Activated T-cell treated with anti-CD3 and anti-CD28 coated beads for 24 hours (primary cell): ENCODE measurements at places on chromosomes 4 and X.

DNA sequence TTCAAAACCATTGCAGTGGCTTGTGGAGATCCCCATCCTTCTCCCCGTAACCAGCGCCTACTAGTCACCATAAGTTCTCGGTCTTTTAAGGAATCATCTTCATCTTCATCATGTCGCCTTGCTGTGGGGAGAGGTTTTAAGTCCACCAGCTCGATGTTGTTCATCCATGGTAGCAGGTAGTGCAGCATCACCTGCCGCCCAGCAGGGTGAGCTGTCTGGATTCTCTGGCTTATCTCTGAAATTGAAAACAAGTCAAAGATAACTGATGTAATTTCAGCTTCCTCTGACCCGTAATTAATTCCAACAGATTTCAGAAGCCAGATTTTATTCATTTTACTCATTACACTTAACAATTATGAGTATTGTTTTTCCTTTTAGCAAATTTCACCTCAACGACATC is 67.4 kb downstream of the ZAR1 start:
- no peak for DNase-seq

GRCh38 chrX:93637591-93637990 is 35.8 kb downstream of the NAP1L3 start:
- DNase-seq, result no peak

GRCh38 chrX:26409636-26410035 is 193.7 kb downstream of the MAGEB5 start:
- no peak for DNase-seq

DNA sequence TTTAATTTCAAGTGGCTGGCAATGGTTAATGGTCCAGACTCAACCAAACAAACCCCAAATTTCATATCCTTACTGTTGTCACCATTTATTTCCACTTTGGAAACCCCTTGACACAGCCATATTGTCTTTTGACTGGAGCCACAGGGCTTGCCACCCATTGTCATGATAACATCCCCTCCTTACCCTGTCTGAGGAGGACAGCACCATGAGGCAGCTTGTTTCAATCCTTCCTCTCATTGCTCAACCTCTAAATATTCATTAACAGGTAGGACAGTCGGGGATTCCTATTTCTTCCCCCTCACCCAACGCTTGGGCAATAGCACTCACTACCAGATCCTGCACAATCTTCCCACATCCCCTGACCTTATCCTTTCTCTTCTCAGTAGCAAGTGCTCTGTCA is 92.1 kb downstream of the CEP135 start:
- no peak for DNase-seq

DNA sequence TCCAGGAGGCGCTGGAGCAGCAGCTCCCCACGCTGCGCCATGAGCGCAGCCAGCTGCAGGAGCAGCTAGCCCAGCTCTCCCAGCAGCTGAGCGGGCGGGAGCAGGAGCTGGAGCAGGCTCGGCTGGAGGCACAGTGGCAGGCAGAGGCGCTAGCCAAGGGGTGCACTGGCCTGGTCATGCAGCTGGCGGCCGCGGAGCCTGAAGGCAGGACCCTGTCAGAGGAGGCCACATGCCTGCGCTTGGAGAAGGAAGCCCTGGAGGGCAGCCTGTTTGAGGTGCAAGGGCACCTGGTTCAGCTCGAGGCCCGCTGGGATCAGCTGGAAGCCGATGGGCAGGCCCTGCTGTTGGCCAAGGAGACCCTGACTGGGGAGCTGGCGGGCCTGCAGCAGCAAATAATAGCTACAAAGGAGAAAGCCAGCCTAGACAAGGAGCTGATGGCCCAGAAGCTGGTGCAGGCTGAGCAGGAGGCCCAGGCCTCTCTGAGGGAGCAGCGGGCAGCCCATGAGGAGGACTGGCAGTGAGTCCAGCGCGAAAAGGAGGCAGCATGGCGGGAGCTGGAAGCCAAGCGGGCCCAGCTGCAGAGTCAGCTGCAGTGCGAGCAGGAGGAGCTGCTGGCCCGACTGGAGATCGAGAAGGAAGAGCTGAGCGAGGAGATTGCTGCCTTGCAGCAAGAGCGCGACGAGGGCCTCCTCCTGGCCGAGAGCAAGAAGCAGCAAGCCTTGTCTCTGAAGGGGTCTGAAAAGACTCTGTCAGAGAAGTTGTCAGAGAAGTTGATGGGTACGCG is 13.6 kb downstream of the SMIM10L2A start:
- DNase-seq, result no peak

DNA sequence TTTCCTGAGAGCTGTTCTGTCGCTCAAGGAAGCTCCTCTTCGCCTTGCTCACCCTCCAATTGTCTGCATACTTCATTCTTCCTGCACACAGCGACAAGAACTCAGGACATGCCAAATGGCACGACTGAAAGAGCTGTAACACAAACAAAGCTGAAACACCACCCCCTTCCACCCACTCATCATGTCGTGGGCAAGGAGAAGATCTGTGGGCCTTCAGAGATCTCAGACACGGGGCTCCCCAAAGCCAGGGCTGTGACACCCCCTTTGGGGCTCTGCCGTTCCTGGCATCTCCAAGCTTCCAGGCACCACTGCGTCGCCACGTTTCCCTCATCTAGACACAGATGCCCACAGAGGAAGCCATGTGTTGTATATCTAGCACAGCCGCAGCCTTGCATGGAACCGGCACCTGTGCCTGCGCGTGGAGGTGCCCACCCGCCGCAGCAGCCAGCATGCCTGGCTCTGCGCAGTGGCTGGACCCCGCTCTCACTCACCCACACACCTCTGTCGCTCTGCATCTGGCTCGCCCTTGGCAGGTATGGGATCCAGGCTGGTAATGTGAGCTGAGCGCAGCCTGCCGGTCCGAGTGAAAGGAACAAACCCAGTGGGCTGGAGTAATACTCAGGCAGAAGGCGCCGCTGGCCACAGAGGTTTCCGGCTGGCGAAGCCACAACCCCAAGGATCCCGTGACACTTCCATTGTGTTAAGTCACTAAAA is 676.4 kb upstream of the INTU start:
- no peak for DNase-seq

- no peak for DNase-seq
Observed at GRCh38 chrX:130301977-130302376, 33.3 kb upstream of the ZNF280C start.

DNA sequence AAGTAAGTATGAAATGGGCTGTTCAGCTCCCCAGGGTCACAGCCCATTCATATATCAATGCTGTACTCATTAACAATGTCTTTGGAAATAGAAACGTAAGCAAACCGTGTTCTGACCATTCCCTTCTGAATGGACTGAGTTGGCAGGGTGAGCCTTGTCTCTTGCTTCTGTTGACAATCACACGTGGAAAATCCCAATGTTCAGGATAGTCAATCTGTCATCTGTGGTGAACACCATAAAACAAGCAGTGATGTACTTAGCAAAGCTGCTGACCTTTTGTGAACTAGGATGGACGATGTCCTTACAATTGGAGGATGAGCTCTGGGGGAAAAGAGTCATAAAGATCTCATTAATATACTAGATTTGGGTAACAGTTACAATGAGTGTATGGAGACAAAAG is 109.6 kb upstream of the PAQR3 start:
- no peak for DNase-seq

GRCh38 chrX:115892056-115892708 is 278.4 kb upstream of the AGTR2 start:
- DNase-seq, result no peak

DNA sequence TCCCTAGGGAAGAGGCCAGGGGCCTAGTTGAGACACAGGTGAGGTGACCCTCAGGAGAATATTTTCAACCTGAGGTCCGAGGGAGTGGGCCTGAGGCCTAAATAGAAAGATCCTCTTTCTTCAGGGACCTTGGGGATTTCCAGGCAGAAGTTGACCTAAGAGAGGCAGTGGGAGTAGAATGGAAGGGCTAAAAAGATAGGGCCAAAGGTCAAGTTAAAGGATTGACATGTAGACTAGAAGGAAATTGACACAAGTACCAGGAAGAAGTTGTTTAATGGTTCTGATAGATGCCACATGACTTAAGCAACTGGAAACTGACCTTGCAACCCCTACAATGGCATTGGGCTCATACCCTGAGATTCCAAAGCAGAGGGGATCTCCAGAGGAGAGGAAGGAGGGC is 76.9 kb downstream of the SHROOM3 start:
- no peak for DNase-seq

- no peak for DNase-seq
Observed at GRCh38 chrX:34563804-34564203, 93.3 kb downstream of the TMEM47 start.

DNA sequence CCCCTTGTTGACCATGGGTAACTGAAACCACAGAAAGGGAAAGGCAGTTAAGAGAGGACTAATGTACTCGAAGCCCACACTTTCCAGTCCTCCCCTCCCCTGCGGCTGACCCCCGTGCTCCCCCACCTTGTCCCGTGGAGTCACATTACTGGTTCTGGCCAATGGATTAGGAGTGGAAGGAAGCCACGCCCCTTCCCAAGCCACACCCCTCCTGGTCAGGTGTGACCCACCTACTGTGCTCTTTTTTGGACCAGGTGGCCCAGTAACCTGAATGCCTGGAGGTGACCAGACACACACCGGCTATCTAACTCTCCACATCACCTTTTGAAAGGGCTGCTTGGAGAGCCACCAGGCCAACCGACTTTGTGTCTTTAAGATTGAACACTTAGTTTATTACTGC is 109.3 kb upstream of the MSX1 start:
- no peak for DNase-seq

- no peak for DNase-seq
Observed at GRCh38 chrX:146241902-146242301, 424.3 kb downstream of the SLITRK2 start.

DNA sequence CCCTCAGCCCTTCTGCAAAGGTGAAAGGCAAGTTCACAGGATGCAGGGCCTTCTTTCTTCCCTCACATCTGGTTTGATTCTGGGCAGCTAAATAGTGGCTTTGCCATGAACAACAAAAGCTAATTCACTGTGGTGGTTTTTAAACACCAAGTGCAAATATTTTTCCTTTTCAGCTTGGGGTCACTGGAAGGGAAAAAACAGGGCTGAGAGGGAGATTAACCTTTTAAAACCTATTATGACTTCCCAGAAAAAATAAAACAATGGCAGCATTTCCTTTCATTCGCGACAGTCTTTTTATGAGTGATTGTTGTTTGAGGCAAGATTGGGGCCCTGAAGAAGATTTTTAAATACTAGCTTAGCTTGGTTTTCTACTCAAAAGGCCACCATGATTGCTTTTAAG is 103.7 kb upstream of the SCML1 start:
- DNase-seq, result no peak

GRCh38 chr4:157897855-157898370 is 274.9 kb downstream of the GASK1B start:
- DNase-seq, result no peak

DNA sequence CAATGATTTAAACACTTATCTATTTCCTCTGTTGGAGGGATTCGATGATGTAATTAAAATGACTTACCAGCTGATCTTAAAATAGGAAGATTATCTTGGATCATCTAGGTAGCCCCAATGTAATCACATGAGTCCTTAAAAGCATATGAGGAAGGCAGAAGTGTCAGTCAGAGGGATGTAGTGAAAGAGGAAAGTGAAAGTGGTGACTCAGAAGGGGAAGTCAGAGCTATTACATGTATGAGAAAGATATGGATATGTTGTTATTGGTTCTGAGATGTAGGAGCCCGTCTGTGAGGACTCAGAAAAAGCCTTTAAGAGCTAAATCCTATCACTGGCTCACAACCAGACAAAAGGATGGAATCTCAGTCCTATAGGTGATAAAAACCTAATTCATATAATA is 456.4 kb downstream of the DACH2 start:
- no peak for DNase-seq

- no peak for DNase-seq
Observed at GRCh38 chrX:31236231-31236630, 164.4 kb upstream of the FTHL17 start.

- no peak for DNase-seq
Observed at GRCh38 chrX:124023838-124024238, 62.3 kb downstream of the STAG2 start.

GRCh38 chr4:55346851-55347255 is 811 bp downstream of the SRD5A3 start:
- no peak for DNase-seq

DNA sequence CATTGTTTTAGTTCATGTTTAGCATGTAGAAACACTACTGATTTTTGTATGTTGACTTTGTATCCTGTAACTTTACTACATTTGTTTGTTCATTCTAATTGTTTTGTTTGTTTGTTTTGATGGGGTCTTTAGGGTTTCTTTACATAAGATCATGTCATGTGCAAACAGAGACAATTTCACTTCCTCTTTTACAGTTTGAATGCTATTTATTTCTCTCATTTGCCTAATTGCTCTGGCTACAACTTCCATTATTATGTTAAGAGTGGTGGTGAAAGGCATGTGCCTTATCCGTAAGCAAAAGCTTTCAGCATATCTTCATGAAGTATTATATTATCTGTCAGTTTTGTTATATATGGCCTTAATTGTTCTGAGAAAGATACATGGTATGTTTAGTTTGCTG is 571.1 kb downstream of the PCDH7 start:
- DNase-seq, result no peak

DNA sequence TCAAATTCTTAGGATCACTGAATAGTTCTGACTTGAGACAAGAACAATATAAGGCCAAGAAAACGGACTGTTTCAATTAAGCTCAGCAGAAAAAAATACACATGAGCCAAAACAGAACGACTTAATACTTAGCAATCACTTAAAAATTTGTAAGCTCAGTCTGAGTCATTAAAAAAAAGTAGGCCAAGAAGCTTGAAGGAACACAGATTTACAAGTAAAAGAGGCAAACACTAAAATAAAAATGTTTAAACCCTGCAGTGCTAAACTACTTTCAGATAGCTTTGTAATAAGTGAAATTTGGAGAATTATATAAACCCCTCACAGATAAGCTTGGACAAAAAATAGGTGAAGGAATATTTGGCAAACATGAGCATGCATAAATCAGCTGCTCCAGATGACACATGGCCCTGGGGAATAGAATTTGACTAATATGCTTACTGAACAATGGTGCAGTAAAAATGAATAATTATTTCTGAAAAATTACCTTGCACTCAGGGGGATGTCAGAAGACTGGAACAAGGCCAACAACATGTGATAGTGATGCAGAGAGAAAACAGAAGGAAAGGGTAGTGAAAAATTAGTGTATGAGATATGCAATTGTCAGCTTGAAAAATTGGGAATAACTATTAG is 49.6 kb downstream of the LNX1 start:
- no peak for DNase-seq
